Upper lobe of right lung (tissue), 1 donor: ENCODE measurements at places on chromosomes 6 and 20. TPM values are rescaled to one million over a fixed set of nuclear protein-coding genes. Genes with fewer than 3 reads are reported as not detected.
A peak's percentile ranks its signal among the peaks of the same experiment; 100 is the strongest.

DNA sequence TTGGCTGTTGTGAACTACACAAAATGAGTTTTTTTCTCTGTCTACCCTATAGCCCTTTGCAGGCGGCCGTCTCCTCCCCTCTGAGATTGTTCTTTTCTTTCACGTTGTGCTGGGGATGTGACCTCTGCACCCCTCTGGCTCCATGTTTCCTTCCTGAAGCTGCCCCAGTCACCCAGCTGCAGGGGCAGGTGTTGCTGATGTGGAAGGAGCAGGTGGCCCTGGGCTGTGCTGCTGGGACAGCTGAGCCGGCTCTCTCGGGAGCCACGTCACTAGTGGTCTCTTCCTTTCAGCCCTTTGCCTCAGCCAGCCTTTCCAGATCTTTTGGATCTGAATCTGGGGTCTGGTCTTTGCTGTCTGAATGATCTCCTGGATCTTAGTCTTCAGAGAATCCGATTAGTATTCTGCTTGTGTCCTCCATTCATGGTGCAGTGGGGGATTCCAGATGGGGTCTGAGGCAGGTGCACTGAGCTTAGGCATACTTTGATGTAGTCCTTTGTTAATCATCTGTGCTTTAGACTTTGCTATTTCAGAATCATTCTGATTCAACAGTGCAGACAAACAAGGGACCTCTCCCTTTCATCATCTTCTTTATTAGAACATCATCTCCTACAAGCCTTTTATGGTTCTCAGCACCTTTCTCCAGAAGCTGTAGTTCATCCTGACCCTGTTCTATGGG, 31.4 kb downstream of the TMEM181 start:
- peaks cover 94% of the 10 kb centered on the region for H3K36me3 ChIP-seq
- H3K27me3 ChIP-seq: no peaks in the 10 kb centered on the region
- H3K27ac ChIP-seq: no peak overlapping the region
- H3K4me1 ChIP-seq: no peaks in the 10 kb centered on the region
- DNase-seq: no peak

GRCh38 chr6:101011186-101011585, 130.1 kb upstream of the ASCC3 start:
- no peak overlapping the region for H3K27ac ChIP-seq
- no peak for DNase-seq
- no peaks in the 10 kb centered on the region for H3K36me3 ChIP-seq
- H3K4me3 ChIP-seq: no peak overlapping the region
- H3K4me1 ChIP-seq: no peaks in the 10 kb centered on the region

GRCh38 chr6:38975621-38976049, 72.9 kb upstream of the GLP1R start:
- H3K36me3 ChIP-seq: no peaks in the 10 kb centered on the region
- peaks cover 14% of the 10 kb centered on the region for H3K27me3 ChIP-seq
- H3K4me1 ChIP-seq: no peaks in the 10 kb centered on the region
- DNase-seq: no peak
- H3K4me3 ChIP-seq: no peak overlapping the region

The LPA gene
- not detected for total RNA-seq

- peak within 1 kb of the TSS; percentile 94 for H3K27ac ChIP-seq
- DNase-seq: peak; percentile 97
- no peaks in the 10 kb centered on the region for H3K27me3 ChIP-seq
Observed at GRCh38 chr20:44966030-44966961, at the start of gene STK4. TSS of gene STK4 (plus strand) at chr20:44966512. CDS start at chr20:44966569, 57 bp downstream.

The ELOVL2 gene
- total RNA-seq: 0.23 TPM

- no peaks in the 10 kb centered on the region for H3K27me3 ChIP-seq
- no peaks in the 10 kb centered on the region for H3K36me3 ChIP-seq
- no peak for DNase-seq
- H3K4me1 ChIP-seq: no peaks in the 10 kb centered on the region
- no peak overlapping the region for H3K27ac ChIP-seq
- H3K4me3 ChIP-seq: no peak overlapping the region
Observed at GRCh38 chr6:101458336-101458735, 64.8 kb downstream of the GRIK2 start.

GRCh38 chr6:48113130-48113529, 2.1 kb upstream of the PTCHD4 start:
- H3K27ac ChIP-seq: no peak overlapping the region
- H3K36me3 ChIP-seq: no peaks in the 10 kb centered on the region
- no peaks in the 10 kb centered on the region for H3K4me1 ChIP-seq
- H3K4me3 ChIP-seq: no peak overlapping the region

GRCh38 chr6:143064951-143065683, 4.4 kb downstream of the AIG1 start:
- no peak overlapping the region for H3K4me3 ChIP-seq
- no peak overlapping the region for H3K27ac ChIP-seq
- no peaks in the 10 kb centered on the region for H3K4me1 ChIP-seq

GRCh38 chr20:59747671-59748515, 143.6 kb downstream of the PHACTR3 start:
- H3K4me3 ChIP-seq: no peak overlapping the region
- no peak overlapping the region for H3K27ac ChIP-seq
- H3K4me1 ChIP-seq: peaks cover 16% of the 10 kb centered on the region
- no peak for DNase-seq
- H3K36me3 ChIP-seq: no peaks in the 10 kb centered on the region

- H3K36me3 ChIP-seq: no peaks in the 10 kb centered on the region
- no peaks in the 10 kb centered on the region for H3K27me3 ChIP-seq
- H3K4me1 ChIP-seq: no peaks in the 10 kb centered on the region
- no peak for DNase-seq
- H3K27ac ChIP-seq: no peak overlapping the region
Observed at GRCh38 chr6:157558487-157559200, 177.7 kb downstream of the ZDHHC14 start.

GRCh38 chr6:20319520-20320357, 81.9 kb upstream of the E2F3 start:
- DNase-seq: peak; percentile 72
- H3K36me3 ChIP-seq: no peaks in the 10 kb centered on the region
- H3K4me1 ChIP-seq: no peaks in the 10 kb centered on the region
- peak overlapping the region; percentile 67 for H3K27ac ChIP-seq
- H3K27me3 ChIP-seq: no peaks in the 10 kb centered on the region

- no peaks in the 10 kb centered on the region for H3K36me3 ChIP-seq
- H3K4me3 ChIP-seq: no peak overlapping the region
- peaks cover 28% of the 10 kb centered on the region for H3K27me3 ChIP-seq
- H3K27ac ChIP-seq: no peak overlapping the region
Observed at GRCh38 chr20:46264391-46265266, 43.7 kb downstream of the CDH22 start.

The NOL7 gene
- 52.0 TPM for total RNA-seq

The ZBTB12 gene
- total RNA-seq: 3.5 TPM

GRCh38 chr20:11252447-11252846, 578.6 kb upstream of the JAG1 start:
- H3K36me3 ChIP-seq: no peaks in the 10 kb centered on the region
- H3K4me3 ChIP-seq: no peak overlapping the region
- no peaks in the 10 kb centered on the region for H3K27me3 ChIP-seq

DNA sequence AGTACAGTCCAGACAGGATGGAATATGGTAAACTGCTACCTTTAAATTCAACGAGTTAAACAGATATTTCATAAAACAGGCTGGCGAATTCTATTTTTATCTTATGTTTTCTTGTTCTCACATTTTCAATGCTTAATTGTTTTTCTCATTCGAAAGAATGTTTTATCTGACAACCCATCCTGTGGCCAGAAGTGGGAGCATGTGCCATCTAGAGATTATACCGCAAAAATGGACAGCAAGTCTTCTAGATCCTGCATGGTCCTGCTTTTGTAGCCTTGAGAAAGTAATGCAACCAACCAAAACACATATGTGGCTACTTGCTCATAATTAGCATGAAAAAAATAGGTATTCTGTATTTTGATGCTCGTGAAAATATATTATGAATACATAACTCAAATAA, 30.7 kb downstream of the TUBB2B start:
- H3K36me3 ChIP-seq: no peaks in the 10 kb centered on the region
- no peak overlapping the region for H3K27ac ChIP-seq
- H3K27me3 ChIP-seq: no peaks in the 10 kb centered on the region
- no peak for DNase-seq
- no peaks in the 10 kb centered on the region for H3K4me1 ChIP-seq
- H3K4me3 ChIP-seq: no peak overlapping the region

The OVOL2 gene
- 6.7 TPM for total RNA-seq

GRCh38 chr6:11900662-11901598, 111.2 kb upstream of the HIVEP1 start:
- H3K27me3 ChIP-seq: no peaks in the 10 kb centered on the region
- DNase-seq: no peak
- no peaks in the 10 kb centered on the region for H3K36me3 ChIP-seq
- no peaks in the 10 kb centered on the region for H3K4me1 ChIP-seq

DNA sequence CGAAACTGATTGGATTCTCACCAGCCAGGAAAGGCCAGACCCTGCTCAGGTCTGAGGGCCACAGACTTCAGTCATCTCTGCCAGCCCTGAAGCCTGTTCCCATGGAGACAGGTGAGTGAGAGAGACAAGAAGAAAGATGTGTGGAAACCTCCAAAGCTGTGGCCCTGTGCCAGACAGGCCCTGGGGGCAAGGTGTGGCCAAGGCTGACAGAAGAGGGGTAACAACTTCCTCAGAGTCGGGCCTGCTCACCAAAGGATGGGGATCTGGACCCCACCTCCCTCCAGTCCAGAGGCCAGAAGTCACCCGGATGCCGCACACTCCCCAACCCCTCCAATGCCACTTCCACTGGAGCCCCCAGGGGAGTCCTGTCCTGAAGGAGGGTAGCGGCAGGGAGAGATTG, 73.6 kb downstream of the MDGA1 start:
- H3K27me3 ChIP-seq: peaks cover 12% of the 10 kb centered on the region
- no peaks in the 10 kb centered on the region for H3K36me3 ChIP-seq
- no peak for DNase-seq
- H3K4me3 ChIP-seq: no peak overlapping the region

- H3K4me3 ChIP-seq: no peak overlapping the region
- no peak overlapping the region for H3K27ac ChIP-seq
- no peaks in the 10 kb centered on the region for H3K27me3 ChIP-seq
- H3K36me3 ChIP-seq: no peaks in the 10 kb centered on the region
Observed at GRCh38 chr6:145187491-145188206, 547.7 kb downstream of the EPM2A start.

GRCh38 chr6:78483553-78484197, 383.7 kb upstream of the IRAK1BP1 start:
- no peaks in the 10 kb centered on the region for H3K36me3 ChIP-seq
- no peak overlapping the region for H3K4me3 ChIP-seq
- H3K27me3 ChIP-seq: no peaks in the 10 kb centered on the region
